ENCODE measurements at places on chromosomes 11 and 22.
A peak's percentile ranks its signal among the peaks of the same experiment; 100 is the strongest.

DNA sequence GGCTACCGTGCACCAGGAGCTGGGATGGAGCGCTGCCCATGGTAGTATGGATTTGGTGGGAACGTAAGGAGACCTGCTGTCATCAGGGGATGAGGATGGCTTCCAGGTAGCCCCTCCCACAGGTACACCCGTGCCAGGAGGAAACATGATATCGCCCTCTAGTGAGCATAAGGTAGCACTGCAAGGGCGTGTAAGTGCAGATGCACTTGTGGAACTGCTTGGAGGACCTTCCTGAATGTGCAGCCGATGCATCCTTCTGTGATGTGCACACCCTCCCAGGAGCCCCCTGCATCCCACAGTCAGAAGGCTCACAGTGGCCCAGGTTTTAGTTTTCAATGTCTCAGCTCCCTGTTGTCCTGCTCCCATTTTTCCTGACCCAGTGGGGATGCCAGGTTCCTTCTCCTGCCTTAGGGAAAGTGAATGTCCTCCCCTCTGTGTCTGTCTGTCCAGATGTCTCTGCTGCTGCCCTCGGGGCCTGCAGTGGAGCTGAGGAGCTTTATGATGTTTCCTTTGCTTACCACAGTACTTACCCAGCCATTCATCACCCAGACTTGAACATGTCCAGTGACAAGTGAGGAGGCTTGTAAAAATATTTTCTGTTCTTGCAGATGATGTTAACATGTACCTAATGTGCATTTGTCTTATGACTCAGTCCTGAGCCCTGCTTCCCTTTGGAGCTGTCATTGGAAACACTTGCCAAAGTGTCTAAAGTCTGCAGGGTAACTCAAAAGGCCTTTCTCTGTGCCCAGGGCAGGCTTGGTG lies 49.2 kb downstream of the DBX1 start:
- DNase-seq: peak; percentile 11

DNA sequence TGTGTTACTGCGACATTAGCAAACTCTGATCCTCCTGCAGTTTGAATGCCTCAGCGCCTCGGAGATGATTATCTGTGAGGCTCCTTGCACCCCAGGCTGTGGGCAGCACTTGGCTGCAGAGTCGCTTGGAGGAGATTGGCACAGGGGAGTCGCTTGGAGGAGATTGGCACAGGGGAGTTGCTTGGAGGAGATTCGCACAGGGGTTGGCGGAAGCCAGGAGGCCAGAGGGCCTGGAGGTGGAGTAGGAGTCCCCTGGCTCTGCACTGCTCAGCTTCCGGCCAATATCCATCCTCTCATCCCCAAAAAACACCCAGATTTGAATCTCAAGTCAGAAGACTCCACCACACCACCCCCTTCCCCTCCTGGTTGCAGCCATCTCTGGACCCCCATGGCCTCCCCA lies 192.6 kb upstream of the NECTIN1 start:
- DNase-seq: no peak

DNA sequence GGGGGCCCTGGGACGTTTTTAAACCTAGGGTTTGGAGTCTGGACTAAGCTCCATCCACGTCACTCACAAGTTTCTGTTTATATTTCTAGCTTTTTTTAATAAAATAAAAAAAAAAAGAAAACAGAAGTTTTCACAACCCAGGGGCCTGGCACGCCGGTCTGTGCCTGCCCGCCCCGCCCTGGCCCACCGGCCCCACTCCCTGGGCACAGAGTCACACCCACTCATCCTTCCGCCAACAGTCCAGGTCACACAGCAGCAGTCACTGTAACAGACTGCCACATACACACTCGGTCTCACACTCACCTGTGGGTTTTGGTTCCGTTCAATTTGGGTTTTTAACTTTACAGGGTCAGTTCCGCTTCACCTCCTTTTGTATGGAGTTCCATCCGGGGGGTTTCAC lies 5.3 kb upstream of the ACR start:
- no peak for DNase-seq

DNA sequence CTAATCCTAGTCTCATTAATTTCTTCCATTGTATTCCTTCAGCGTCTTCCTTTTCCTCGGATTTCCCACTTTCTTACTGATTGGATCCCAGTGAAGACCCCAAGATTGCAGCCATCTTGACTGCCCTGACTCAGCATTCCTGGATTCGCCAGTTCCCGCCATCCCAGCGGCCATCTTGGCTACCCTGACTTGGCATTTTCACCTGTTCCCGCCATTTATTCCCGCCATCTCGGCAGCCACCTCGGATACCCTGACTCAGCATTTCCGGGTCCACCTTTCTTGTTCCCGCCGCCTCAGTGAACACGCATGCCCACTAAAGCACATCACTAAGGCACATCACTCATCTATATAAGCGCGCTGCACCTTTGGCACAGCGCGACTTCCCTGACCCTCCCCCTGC lies 13.8 kb upstream of the OR56A3 start:
- DNase-seq: no peak

DNA sequence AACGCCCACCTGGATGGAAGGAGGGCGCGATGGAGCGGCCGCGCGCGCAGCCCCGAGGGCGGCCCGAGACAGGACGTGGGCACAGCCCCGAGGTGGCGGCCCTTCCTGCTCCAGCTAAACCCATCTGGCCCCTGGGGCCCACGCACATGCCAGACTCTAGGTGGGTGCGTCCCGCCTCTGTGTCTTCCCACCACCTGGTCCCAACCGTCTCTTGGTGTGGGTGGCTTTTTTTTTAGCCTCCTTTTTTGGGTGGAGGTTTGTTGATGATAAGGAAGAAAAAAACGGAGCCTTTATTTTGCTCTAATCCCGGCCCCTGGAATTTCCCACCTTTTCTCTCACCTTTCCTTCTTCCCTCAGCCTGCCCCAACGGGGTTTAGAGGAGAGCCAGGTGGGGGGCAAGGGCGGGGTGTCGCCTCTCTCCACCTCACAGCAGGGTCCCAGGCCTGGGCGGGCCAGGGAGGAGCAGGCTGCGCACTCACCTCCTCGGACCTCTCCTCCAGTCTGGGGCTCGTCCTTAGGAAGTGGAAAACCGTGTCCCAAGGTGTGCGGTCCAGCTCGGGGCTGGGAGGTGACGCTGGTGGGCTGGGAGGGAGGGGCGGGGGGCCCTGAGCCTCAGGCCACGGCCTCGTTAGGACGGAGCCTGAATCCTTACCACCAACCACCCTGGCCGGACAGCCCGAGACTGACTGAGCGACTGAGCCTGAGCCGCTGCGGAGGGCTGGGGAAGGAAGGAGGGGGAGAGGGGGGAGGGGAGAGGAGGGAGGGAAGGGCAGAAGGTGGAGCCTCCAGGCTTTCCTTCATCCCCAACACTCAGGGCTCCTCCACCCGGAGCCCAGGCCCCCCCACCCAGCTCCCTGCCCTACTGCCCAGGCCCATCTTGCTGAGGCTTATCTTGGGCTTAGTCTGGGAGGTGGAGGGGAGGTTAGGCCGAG lies at the start of gene SOX10:
Gene SOX10 (minus strand): TSS at position 696 of the 932 bp plus-strand sequence. CDS start 771 bp downstream, outside the sequence.
- no peak for DNase-seq

DNA sequence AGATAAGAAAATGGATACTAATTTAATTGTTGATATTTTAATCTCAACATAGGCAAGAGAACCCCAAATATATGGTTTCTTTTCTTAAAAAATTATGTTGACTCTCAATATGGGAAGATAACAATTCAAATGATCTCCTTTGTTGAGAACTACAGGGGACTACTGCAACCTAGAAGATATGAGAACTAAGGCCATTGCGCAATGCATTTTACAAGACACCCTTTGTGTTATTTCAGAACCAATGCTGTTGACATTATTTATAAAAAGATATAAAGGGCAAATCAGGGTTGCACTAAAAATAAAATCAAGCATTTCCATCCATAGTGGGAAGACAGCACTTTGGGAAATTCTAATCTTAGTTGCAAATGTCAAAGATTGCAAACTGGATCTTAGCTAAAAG lies 322.3 kb downstream of the SOX6 start:
- DNase-seq: no peak

DNA sequence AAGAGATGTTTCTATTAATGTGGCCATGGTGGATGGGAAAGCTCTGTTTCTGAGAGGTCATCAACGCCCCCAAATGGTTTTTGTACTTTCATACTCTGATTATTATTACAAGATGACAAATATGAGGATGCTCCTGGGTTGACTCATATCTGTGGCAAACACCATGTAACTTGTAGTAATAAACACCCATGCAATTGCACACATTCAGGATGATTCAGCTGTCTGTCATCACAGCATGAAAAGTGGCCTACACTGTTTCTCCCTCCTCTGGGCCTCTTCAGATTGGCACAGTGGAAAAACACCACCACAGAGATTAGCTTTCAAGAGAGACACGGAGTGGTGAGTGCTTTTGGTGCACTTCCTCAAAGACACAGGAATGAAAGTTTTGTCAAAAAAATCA lies 85.4 kb downstream of the MTNR1B start:
- DNase-seq: no peak

DNA sequence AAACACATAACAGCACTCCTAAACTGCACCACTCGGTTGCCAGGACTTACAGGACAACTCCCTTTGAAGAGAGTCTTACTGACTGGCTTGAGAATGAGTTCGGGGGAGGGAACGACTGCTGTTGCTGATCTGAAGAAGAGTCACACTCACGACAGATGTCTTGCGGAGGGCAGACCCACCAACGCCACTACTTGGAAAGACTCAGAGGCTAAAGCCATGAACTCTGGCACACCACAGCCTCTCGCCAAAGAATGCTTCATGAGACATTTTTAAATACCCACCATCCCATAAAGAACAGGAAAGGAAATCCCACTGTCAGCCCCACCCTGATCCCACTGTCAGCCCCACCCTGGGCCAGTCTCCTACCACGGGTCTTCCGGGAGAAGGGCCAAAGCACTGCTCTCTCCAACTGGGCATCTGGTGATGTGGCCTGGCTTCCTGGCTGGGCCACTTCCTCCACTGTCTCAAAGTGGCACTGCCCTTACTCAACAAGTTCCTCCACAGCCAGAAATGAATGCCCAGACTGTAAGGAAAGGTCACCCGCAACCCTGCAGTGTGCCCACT lies 73.6 kb downstream of the MICAL3 start:
- DNase-seq: no peak

GRCh38 chr11:69642913-69643632 lies 2.1 kb downstream of the CCND1 start:
- DNase-seq: peak; percentile 69

DNA sequence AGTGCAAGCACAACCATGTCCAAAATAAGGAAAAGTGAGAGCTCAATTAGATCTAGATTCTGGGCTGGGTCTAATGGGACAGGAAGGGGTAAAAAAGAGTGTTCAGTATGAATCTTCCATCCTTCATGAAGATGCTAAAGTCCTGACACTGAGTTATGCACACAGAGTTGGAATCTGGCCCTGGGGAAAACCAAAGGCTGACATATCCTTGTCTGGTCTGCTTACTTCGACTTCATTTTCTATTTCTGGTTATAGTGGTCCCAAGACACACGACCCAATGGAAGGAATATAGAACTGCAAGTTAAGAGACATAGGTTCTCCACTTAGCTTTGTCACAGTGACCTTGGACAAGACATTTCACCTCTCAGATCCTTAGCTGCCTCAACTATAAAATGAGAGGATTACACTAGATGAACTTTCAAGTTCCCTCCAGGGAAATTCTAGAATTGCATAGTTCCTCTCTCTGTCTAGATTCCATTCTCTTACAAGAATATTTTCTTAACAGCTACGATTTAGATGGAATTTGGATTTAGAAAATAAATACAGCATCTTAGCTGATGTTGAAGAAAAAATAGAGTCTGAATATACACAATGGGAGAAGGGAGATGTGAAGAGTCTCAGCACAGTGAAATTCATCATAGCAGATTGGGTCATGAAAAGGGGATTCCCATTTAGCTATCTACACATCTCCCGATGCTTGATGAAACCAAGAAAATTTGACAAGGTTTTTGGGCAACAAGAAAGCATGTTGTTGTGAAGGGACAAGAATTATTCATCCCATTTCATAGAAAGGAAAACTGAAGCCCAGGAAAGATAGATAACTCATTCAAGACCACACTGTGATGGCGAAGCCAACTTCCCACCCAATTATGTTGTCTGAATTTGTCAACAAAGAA lies 3.3 kb downstream of the BLID start:
- DNase-seq: no peak

GRCh38 chr22:38867471-38868285 lies 4.3 kb downstream of the CBX6 start:
- no peak for DNase-seq

All from stimulated activated CD8-positive, alpha-beta memory T cell treated with anti-CD3 and anti-CD28 coated beads, Interleukin-7, amount 100 ng/mL, for 4 hours (primary cell).